ENCODE measurements at places on chromosomes 5 and 9.
A peak's percentile ranks its signal among the peaks of the same experiment; 100 is the strongest.

- DNase-seq, result no peak
Observed at GRCh38 chr5:170312301-170312595, 14.7 kb upstream of the LCP2 start.

DNA sequence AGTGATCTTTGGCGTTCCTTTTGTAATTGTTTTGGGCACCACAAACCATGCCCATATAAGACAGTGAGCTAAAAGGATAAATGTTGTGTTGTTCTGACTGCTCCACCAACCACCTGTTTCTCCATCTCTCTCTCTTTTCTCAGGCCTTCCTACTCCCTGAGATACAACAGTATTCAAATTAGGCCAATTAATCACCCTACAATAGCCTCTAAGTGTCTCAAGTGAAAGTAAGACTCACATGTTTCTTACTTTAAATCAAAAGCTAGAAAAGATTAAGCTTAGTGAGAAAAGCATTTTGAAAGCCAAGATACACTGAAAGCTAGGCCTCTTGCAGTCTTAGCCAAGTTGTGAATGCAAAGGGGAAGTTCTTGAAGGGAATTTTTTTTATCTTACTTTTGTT, 268.8 kb upstream of the NREP start:
- no peak for DNase-seq

- DNase-seq, result peak; percentile 24
Observed at GRCh38 chr5:96434201-96434645, 1.2 kb upstream of the PCSK1 start.

GRCh38 chr5:73450672-73451223, 2.2 kb upstream of the FOXD1 start:
- DNase-seq, result no peak

- DNase-seq, result no peak
Observed at GRCh38 chr5:111252799-111253545, 28.8 kb downstream of the CAMK4 start.

DNA sequence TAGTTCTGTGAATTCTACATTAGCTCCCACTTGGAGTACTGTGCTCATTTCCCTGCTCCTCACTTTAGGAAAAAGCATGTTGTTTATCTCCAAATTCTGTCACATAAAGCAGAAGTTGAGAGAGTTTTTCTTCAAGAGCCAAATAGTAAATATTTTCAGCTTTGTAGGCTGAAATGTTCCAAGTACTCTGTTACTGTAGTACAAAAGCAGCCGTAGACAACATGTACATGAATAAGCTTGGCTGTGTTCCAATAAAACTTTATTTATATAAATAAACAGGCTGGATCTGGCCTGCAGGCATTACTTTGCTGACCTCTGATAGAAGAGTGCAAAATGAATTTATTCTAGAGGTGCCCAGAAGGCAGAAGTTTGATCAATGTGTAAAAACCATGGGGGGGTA, 73.0 kb upstream of the AGXT2 start:
- no peak for DNase-seq

GRCh38 chr5:139512786-139513390, 30.3 kb upstream of the STING1 start:
- DNase-seq, result no peak

GRCh38 chr9:116608064-116608463, 79.0 kb upstream of the TRIM32 start:
- no peak for DNase-seq

GRCh38 chr9:78326564-78326963, 29.6 kb downstream of the PSAT1 start:
- DNase-seq, result no peak

- DNase-seq, result no peak
Observed at GRCh38 chr5:33738967-33739366, 152.8 kb downstream of the ADAMTS12 start.

DNA sequence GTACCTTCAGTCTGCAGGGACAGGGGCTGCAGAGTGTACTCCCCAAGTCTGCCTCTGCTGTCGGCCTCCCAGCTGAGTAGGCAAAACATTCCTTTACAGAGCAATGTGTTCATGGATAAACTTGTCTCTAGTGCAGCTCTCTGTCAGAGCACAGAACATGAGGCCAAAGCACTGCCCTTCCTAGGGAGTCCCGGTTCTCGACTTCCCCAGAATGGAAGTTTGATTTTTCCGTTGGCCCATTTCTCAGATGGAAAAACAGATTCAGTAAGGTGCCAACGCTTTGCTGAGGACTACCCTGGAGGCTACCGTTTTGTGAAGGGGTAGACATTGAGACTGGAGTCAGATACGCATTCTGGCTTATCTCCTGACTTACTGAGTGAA, 422 bp upstream of the TRIM32 start:
- no peak for DNase-seq

- no peak for DNase-seq
Observed at GRCh38 chr5:82222597-82223574, 55.3 kb downstream of the RPS23 start.

- no peak for DNase-seq
Observed at GRCh38 chr5:17991775-17992174, 357.5 kb downstream of the TAF11L14 start.

DNA sequence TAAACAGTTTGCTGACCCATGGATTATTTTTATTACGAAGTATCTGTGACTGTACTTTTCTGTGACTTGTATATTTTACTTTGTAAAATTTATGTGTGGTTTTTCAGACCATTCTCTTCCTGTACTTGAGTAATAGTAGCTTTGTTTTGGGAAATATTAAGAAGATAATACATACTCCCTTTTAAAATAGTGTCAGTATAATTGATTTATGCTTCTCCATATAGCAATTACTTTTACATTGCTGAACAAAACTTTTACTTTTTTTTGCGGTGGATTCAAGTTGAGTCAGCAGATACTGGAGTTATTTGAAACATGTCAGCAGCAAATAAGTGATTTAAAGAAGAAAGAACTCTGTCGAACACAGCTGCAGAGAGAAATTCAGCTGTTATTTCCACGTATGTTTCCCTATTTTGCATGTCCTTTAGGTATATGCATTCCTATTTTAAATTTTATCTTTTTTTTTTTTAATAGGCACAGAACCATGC, 28.4 kb downstream of the TENT2 start:
- no peak for DNase-seq
